Jurkat, Clone E6-1 (cell line): ENCODE measurements at places on chromosomes 6 and 20.

DNA sequence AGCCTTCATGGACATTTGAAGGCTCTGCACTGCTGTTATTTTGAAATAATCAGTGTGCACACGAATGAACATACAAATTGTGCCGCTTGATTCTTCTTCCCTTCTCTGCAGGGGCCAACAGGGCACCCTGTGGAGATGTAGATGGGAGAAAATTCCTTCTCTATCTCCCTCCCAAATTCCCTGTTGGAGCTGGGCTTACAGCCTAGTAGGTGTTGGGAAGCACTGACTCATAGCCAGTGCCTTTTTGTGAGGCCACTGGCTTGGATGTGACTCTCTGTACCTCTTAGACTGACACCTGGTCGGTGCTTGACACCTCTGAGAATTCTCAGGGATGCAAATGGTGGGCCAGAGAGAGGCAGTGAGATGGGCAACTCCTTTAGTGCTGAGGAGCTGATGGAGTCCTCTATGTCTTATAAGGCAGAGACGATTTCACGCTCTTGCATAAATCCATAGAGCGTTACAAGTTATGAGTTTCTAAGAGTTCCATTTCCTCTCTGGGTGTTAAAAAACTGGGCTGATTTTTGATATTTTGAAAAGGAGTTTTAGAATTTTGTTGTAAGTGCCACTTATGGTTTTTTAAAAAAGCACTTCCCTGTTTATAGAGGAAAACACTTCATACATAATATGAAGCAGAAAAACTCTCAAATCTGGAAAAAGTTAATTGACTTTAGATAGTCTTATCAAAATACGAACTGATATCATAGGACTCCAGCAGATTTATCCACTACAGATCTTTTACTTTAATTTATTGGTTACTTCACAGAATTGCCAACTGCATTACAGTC, 89.8 kb upstream of the MAP3K7 start:
- no peak for DNase-seq

GRCh38 chr6:38100380-38100779, 280.9 kb downstream of the ZFAND3 start:
- no peak for DNase-seq

- DNase-seq: no peak
Observed at GRCh38 chr6:22205266-22205665, 91.6 kb downstream of the PRL start.

DNA sequence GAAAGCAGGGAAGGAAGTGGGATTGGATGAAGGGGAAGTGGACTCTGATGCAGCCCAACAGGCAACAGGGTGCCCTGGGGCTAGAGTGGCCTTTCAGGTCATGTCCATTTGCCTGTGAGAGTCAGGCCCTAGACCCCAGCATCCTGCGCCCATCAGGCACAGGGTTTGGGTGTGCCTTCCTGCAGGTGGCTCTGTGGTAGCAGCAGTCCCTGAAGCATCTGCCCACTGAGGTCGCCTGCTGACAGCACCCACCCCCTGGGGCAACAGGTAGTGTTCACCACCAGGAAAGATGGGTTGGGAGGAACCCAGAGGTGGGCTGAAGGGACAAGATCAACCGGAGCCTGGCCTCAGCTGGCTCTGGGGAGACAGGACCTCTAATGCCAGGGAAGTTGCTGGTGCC, 3.6 kb downstream of the PACSIN1 start:
- no peak for DNase-seq

DNA sequence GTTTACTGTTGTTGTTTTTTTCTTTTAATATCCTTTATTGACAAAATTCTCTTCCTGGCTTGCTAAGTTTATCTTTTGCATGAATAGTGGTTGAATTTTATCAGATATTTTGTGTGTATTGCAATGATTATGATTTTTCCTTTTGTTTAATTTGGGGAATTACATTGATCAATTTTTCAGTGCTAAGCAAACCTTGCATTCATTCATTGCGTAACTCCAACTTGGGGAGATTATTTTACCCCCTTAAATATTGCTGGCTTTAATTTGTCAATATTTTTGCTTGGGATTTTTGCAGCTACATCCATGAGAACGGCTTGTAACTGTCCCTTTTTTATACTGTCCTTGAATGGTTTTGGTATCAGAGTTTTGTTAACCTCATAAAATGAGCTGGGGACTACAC, 63.4 kb downstream of the SERAC1 start:
- DNase-seq: no peak

DNA sequence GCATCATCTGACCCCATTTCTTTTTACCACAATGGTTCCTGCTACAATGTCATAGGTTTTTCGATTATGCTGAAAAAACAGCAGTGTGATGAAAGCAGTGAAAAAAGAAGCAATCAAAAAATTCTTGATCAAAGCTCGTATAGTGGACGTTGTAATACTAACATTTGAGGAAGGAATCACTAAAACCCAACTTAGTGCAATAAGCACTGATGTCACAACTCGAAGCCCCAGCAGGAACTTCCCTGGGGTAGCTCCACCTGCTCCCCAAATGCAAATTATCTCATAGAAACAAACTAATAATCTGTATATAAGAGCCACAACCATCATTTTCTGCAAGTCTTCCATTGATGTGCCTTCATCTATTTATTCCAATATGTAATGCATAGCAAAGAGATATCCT, 285.6 kb upstream of the SGK1 start:
- DNase-seq: no peak

- no peak for DNase-seq
Observed at GRCh38 chr6:113076116-113076515, 729.0 kb downstream of the RFPL4B start.

DNA sequence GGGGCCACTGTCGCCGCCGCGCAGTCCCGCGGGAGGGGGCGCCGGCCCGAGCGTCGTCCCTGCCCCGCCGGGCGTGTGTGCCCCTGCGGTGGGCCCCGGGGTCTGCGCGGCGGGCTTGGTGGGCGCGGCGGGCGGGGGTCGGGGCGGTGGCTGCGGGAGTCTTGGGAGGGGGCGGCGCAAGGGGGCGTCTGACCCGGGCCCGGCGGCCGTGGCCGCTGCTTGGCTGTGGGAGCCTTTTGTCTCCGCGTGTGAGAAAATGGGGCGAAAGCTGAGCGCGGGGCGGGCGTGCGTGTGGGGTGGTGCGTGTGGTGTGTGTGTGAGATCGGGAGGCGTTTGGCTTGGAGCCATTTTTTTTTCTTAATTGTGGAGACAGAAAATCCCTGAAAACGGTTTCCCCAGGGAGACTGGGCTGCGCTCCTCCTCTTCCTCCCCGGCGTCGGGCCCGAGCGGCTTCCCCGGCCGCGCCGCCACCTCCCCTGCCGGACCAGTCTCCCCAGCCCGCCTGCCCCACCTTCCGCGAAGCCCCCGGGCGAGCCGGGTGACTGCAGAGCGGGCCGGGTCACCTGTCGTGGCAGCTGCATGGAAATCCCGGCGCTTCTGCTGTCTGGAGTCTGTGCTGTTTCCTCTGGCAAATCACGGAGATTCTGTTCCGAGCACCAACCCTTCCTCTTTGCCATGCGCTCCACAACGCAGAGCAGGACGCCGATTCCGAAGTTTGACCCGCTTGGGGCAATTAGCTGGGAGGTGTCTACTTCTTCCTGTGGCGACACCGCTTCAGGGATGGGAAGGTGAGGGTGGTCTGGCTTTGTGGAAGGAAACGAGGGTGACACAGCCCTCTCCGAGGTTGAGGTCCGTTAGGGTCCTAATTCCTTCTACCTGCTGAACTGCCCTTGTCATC, 64.4 kb downstream of the GTF2H5 start:
- no peak for DNase-seq

DNA sequence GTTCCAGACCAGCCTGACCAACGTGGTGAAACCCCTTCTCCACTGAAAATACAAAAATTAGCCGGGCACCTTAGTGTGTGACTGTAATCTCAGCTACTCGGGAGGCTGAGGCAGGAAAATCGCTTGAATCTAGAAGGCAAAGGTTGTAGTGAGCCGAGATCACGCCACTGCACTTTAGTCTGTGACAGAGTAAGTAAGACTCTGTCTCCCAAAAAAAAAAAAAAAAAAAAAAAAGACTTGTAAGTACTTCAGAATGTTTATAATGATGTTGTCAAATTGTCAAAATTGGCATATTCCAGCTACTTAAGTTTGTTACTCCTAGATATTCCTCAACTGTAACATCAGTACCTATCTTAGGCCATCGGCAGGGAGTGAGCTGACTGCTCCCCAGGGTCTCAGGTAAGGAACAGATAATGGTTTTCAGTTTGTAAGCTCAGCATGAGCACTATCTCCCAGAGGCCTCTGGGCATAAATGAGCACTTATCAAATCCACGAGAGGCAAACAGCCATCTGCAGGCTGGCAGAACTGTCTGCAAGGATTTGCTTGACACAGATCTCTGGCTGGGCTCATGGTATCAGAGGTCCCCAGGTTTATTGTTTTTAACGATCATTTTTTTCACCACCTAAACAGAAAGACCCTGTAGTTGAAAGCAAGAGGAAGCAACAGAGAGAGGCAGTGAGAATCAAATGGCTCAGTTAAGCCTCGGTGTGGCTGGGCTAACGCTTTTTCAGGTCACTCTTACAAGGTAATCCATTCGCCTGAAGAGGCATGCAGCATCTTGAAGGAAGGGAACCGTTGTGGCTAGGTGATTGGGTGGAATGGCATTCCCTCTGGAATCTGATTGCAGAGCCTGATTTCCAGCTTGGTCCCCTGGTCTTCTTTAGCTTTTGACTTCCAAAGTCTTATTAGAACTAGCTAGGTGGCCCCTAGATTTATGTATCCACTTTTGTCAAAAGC, 115.9 kb downstream of the LY86 start:
- DNase-seq: no peak

GRCh38 chr20:64217539-64218221, 37.9 kb upstream of the PCMTD2 start:
- DNase-seq: no peak

DNA sequence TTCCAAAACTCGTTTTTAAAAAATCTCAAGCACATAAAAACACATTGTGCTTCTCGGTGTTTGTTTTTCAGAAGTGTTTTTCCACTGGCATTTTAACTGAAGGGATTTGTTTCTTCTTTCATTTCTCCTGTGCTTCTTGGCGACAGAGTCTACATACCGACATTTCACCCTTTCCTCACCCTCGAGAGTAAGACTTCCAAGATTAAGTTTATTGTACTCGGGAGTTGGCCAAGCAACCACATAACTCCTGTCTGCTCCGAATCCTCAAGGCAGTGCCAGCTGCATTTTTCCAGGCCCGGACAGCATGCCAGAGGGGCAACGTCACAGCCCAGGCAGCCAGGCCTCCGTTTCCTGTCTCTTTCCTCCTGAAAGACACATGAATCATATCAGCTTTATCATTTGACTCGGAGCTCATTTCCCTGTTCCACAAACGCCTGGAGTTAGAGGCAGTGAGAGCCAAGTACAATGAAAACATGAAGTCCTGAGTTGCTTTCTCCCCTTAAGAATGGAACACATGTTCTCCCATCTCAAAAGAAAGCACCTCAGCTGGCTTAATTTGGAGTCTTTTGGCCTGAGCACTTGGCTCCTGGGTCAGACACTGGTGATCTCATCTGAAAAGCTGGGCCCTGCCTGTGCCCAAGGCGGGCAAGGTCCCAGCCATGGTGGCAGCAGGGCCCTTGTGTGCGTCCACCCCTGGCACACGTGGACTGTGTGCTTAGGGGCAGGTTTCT, 23.2 kb upstream of the FAM50B start:
- no peak for DNase-seq

- DNase-seq: no peak
Observed at GRCh38 chr6:168525926-168526630, 85.1 kb downstream of the SMOC2 start.

GRCh38 chr6:134235937-134236751, 81.8 kb downstream of the SGK1 start:
- no peak for DNase-seq

- peak; percentile 88 for DNase-seq
Observed at GRCh38 chr20:48760403-48760983, 67.3 kb downstream of the PREX1 start.

- DNase-seq: no peak
Observed at GRCh38 chr20:23513164-23513563, 22.2 kb downstream of the CST8 start.

DNA sequence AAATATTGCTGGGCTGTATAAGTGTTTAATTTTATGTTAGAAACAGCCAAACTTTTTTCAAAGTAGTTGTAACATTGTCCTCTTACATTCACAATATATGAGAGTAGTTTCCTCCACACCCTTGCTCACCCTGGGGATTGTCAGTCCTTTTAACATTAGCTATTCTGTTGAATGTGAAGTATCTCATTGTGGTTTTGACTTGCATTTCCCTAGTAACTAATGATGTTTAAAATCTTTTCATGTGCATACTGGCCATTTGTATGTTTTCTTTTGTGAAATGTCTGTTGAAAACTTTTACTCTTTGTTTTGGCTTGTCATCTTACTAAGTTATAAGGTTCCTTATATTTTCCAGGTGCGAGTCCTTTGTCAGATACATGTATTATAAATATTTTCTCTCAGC, 32.9 kb downstream of the TRIM38 start:
- DNase-seq: peak; percentile 3

- no peak for DNase-seq
Observed at GRCh38 chr6:125869427-125869826, 78.7 kb downstream of the NCOA7 start.

DNA sequence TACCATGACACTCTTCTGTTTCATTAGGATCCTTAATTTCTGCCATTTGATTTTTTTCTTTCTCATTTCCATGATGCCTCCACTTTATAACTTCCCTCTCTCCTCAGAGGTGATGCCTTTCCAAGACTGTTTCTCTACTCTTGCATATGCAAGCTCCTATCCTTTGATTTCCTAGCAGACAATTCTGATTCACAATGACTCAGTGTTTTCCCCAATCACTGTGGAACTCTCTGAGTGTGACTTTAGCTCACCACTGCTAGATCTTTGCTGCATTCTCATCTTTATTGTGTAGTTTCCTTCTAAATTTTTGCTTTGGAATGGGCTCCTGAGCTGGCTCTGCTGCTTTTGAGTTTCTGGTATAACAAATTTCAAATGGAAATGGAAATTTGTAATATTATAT, 184.9 kb downstream of the TINAG start:
- DNase-seq: no peak

- no peak for DNase-seq
Observed at GRCh38 chr6:71130277-71130676, 158.3 kb upstream of the OGFRL1 start.

GRCh38 chr6:122116119-122116834, 283.2 kb upstream of the HSF2 start:
- no peak for DNase-seq

DNA sequence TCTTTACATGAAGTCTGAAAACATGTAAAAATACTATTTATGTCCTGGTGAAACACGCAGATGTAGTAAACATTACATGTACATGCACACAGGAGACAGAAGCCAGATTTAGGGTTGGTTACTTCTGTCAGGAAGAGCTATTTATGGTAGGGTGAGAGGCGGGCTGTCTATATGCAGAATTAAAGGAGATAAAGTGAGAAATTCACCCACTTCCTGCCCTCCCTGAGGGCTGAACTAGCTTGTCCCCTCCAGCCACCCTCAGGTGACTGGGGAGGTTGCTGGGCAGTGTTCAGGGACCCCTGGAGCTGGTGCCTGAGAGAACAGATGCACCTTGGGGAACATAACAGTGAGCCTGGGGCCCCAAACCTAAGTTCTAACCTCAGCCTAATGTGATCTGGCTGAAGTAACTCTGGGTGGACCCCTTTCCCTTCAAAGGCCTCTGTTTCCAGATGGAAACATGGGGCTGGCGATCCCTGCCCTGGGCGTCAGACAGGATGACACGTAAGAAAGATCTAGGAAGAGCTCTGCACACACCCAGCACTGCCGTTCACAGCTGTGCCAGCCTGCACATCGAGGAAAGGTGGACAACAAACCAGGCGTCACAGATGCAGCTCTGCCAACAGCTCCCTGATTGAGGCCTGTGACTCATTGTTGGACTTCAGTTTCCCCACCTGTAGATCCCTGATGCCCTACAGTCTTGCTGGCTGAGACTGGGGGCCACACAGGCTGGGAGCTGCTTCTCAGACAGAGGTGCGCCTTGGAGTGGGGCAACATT, 1.3 kb downstream of the PI16 start:
- DNase-seq: peak; percentile 55
